AML-193 (cell line): ENCODE measurements at places on chromosomes 16 and 17.

GRCh38 chr16:2775765-2776499 lies 1.1 kb downstream of the ELOB start:
- DNase-seq: no peak

- DNase-seq: no peak
These were observed 47.8 kb downstream of the ITFG1 start for GRCh38 chr16:47413041-47413440.

DNA sequence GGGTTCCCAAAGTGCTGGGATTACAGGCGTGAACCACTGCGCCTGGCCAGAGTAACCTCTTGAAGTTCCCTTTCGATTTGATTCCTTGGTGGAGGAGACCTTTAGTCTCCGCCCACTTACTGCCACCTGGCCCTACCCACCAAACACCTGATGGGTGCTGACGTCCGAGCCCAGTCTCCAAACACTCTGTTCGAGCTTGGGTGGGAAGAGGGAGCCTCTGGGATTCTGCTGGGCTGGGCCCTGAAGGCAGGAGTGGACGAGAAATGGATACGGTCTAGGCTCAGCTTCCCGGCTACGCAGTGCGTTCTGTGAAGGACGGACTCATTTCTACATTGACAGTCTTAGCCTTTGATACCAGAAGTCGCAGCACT lies 870 bp upstream of the ITGA3 start:
- DNase-seq: no peak

- DNase-seq: no peak
These were observed 1.1 kb upstream of the DNAJC7 start for GRCh38 chr17:42018339-42018738.

GRCh38 chr16:83732536-83732935 lies 75.2 kb upstream of the HSBP1 start:
- DNase-seq: no peak
